Vagina (tissue), 2 donors: ENCODE measurements at places on chromosomes 6 and 20. TPM values are rescaled to one million over a fixed set of nuclear protein-coding genes. Genes with fewer than 3 reads are reported as not detected.

- DNase-seq = no peak
Observed at GRCh38 chr6:151004383-151005024, 139.0 kb downstream of the MTHFD1L start.

The HDGFL1 gene
- not detected for total RNA-seq

GRCh38 chr20:62780204-62780603, 16.1 kb upstream of the MRGBP start:
- DNase-seq = no peak

The C4B gene
- total RNA-seq = 23.1 TPM

GRCh38 chr20:54350415-54350814, 125.0 kb upstream of the DOK5 start:
- DNase-seq = no peak

DNA sequence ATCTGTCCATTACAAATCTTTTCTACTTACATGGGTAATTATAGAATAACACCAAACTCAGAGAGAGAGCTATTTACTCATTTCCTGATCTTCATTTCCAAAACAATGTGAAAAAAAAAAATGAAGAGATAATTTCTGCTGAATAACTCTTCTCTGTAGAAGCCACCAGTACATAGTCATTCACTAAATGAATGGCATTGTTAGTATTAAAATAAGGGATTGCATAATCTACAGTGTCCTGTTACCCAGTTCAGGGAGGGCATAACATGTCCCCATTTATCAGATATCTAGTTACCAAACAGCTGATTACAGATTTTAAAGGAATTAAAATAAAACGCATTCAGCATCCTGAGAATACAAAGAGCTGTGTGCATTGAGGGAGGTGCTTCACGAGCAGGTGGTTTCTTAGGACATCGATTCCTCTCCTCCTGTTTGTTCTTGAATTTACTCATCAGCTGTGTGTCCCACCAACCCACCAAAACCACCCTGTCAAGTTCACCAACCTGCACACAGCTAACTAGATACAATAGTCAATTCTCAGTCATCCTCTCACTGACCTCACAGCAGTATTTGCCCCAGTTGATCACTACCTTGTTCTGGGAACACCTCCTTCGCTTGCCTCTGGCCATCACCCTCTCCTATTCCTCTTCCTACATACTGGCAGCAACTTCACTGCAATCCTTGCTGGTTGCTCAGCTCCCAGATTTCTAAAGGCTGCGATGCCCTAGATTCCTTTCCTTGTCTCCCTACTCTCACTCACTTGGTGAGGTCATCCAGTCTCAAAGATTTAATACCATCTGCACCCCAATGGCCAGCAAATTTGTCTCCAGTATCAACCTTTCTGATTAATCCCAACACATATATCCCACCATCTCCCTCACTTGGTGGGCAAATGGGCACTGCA, 18.7 kb downstream of the CNKSR3 start:
- no peak for DNase-seq

The SASH1 gene
- total RNA-seq = 86.4 TPM

GRCh38 chr6:134698228-134698627, 251.7 kb downstream of the ALDH8A1 start:
- no peak for DNase-seq

The TCF15 gene
- not detected for total RNA-seq

The SLC22A3 gene
- total RNA-seq = 16.5 TPM

- no peak for DNase-seq
Observed at GRCh38 chr20:36642136-36642535, 3.9 kb downstream of the SLA2 start.

- no peak for DNase-seq
Observed at GRCh38 chr6:130161683-130162404, 60.9 kb downstream of the SAMD3 start.

DNA sequence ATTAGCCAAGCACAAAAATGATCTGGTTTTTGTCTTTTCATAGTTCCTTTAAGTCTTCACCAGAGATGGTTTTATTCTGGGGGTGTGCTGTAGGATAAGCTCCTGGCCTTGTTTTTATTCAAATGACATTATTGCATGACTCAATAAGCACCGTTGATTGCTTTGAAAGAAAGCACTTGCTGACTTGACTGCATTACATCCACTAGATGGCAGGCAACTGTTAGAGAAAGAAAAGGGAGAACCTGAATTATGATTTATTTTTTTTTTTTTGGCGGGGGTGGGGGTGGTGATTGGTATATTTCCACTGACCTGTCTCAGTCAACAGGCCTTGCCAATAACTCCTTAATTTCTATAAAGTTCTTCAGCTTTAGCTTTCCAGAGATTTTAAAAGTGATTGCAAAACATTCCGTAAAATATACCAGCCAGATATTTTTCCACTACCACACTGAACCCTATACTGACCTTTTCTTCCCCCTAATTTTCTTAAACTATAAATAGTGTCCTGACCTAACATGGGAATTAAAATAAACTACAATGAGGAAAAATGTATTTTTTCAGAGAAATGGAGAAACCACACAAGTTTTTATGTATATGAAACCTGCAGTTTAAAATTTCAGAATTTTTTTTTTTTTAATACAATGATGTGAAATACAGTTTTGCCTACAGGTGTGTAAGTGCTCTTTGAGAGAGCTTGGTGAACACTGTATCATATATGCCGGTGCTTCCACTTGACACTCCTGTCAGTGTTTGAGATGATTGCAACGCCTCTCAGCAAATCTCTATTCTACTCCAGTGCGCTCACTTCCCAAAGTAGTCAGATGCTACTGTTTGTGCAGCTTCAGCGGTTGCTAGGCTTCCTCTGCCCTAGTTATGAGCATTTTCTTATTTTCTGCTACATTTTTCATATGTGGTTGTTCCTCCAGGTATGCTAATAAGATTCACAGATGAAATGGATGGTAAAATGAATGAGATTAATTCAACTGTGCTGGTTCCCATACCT, 274.3 kb downstream of the CD109 start:
- DNase-seq = no peak

- DNase-seq = no peak
Observed at GRCh38 chr6:2471472-2471871, 226.1 kb upstream of the GMDS start.

- no peak for DNase-seq
Observed at GRCh38 chr6:116267836-116268588, 11.7 kb downstream of the TSPYL1 start.

DNA sequence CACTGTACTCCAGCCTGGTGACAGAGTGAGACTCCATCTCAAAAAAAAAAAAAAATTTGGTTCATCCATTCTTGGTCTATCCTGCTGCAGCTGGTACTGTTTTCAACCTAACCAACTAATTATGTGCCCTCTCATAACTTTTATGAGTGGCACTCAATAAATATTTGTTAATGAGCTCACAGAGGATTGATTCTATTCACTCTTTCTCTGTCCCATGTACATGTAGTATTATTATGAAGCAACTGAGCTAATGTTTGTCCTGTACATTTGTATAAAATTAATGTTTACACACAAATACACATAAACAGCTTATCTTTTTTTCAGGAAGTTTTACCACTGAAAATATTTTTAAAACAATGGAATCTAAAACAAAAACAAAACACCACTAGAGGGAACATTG, 10.1 kb downstream of the RIPOR2 start:
- no peak for DNase-seq

DNA sequence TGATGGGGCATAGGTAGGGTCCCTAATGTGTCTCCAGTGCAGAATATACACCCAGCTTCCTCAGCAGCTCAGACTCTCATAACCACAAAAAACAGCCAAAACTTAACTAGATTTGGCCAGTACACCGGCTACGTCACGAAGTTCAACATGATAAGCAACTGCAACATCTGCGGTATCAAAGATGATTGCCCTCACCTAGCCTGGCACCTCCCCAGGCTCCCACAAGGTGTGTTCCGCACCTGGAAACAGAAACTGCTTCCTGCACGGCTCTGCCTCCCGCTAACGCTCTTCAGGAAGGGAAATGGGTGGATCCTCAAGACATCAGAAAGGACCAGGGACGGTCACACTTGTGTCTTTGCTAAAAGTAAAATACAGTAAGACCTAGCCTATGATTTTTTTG, 9.5 kb downstream of the TXNDC5 start:
- DNase-seq = no peak

The CD109 gene
- 29.0 TPM for total RNA-seq

DNA sequence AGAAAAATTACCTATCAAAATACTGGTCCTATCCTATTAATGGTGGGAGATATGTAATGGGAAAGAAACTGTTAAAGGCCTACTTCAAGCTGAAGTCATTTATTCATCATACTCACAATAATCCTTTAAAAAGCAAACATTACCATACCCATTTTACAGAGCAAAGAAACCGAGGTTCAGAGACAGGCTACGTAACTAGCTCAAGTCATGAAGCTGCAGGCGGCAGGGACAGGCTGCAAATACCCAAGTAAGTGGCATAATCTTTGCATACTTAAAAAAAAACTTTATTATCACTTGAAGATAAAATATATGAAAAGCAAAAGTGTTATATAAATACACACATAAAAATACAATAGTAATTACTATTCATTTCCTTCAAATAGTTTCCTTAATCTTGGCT, 2.6 kb downstream of the RALGAPA2 start:
- DNase-seq = peak; percentile 1

The MYB gene
- total RNA-seq = 2.5 TPM

The OXT gene
- not detected for total RNA-seq

The GRM4 gene
- total RNA-seq = not detected

- DNase-seq = no peak
Observed at GRCh38 chr6:31359581-31359980, 2.6 kb upstream of the HLA-B start.

DNA sequence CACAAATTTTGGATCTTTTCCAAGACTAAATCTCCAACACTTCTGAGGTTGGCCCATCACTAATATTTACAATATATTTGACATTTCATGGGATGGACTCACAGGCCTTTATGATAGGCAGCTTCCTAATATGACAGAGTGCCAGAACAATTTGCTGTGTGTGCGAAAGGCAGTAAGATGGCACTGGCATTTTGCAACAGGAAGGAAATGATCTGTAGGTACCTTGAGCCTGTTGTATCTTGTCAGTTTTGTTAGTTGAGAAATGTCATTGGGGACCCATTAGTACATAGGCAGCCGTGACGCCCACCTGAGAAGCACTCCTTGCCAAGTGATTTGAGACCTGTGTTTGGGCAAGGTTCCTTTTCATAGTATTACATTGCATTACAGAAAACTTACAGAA, 153.4 kb upstream of the HEY2 start:
- DNase-seq = no peak

DNA sequence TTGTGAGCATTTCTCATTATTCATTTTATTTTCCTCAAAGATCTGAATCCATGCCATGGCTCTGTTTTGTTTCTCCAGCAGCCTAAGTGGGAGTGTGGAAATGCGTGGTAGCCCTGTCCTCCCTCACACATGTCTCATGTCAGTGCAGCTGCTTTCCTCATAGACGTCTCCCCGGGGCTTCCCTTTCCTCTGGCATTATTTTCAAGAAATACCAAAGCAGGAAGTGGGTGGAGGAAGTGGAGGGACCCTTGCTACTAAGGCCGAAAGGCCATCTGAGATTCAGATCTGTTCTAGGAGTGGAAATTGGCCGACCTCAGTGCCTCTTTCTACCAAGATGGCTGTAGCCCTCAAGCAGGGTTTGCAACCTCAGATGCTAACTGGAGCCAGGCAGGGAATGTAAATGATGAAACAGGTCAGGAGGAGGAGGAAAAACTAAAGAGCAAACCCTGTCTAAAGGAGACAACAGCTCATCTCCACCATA, 420.9 kb upstream of the PLCB4 start:
- peak; percentile 89 for DNase-seq

- no peak for DNase-seq
Observed at GRCh38 chr6:37155394-37156312, 14.3 kb upstream of the PIM1 start.

DNA sequence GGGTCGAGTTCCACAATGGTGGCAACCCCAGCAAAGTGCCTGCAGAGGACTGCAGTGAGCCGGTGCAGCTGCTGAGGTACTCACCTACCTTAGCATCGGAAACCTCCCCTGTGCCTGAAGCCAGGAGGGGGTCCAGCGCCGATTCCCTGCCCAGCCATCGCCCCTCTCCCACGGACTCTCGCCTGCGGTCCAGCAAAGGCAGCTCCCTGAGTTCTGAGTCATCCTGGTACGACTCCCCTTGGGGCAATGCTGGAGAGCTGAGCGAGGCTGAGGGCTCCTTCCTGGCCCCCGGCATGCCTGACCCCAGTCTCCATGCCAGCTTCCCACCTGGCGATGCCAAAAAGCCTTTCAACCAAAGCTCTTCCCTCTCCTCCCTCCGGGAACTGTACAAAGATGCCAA, 134.1 kb upstream of the CLDN20 start:
- DNase-seq = no peak

The ZC2HC1B gene
- not detected for total RNA-seq

DNA sequence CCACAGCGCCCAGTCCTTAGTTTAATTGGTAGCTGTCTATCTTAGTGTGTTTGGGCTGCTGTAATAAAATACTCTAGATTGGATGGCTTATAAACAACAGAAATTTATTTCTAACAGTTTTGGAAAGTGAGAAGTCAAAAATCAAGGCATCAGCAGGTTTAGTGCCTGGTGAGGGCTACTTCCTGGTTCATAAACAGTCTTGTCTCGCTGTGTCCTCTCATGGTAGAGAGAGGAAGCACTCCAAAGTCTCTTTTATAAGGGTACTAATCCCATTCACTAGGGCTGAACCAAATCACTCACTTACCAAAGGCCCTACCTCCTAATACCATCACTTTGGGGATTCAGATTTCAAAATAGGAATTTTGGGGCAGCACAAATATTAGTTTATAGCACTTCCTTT, 336.9 kb upstream of the RSPO3 start:
- DNase-seq = no peak

DNA sequence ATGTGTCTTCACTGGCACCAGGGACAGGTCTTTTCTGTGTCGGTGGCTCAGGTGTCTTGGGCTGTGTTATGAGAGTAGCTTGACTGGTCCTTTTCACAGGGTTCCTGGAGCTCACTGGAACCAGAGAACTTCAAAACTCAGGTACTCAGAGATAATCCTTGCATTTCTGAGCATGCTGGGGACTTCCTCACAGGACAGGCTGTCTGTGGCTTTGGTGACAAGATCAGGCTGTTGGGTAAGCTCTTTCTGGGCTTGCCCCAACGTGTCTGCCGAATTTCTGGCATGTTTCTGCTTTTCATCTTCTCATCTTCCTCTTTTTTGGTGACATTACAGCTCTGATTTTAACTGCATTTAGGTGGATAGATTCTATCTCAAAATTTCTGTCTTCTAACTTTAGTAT, 270.0 kb downstream of the CDH26 start:
- no peak for DNase-seq

GRCh38 chr6:63517221-63517620, 55.1 kb upstream of the LOC128125822 start:
- DNase-seq = no peak

DNA sequence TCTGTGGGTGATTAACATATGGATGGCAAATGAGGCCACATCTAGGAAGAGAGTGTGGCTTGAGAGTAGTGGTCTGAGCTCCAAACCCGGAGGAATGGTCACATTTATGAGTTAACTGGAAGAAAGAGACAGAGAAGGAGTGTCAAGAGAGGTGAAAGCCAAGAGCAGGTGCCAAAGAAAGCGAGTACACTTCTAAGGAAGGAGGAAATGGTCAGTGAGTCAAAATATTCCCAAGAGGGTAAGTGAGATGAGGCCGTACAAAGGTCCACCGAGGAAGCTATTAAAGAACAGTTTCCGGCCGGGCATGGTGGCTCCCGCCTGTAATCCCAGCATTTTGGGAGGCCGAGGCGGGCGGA, 104.5 kb upstream of the RNF24 start:
- DNase-seq = no peak

GRCh38 chr6:21593927-21594415, 420 bp downstream of the SOX4 start:
- DNase-seq = no peak

The LY6G6C gene
- not detected for total RNA-seq
